NCI-H1436 treated with DMSO at 0.1 percent for 48 hours (cell line): ENCODE measurements at places on chromosomes 2 and 18.

DNA sequence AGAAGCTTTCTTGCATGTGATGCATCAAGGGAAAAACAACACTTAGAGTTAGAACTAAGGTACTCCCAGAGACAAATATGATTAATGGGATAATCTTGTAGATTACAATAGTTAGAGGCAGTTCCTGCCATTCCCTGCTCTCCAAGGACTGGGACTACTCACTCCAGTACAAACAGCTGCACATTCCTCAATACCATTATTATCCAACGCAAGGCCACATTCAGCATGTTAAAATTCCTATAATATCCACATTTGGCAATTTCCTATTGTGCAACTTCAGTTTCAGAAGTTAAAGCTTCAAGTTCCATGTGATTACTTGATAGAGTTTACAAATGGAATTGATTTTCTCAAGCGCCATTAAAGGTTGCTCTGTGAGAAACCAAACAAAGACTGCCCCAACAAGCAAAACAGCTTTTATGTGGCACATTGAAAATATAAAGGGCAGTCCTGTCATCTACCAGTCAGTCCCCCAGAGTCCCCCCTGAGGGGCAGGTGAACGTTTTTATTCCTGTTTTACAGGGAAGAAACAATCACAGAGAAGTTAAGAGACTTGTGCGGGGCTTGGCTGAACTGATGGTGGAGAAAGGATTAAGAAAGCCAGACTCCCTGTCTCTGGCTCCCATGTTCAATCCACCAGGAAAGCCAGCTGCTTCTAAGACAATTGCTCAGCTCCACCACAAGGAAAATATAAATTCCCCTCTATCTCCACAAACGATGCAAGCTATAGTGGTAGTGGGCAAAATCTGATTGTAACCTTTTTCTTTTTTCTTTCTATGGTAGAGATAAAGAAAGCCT lies 72.6 kb downstream of the TXNL1 start:
- no peak for DNase-seq

DNA sequence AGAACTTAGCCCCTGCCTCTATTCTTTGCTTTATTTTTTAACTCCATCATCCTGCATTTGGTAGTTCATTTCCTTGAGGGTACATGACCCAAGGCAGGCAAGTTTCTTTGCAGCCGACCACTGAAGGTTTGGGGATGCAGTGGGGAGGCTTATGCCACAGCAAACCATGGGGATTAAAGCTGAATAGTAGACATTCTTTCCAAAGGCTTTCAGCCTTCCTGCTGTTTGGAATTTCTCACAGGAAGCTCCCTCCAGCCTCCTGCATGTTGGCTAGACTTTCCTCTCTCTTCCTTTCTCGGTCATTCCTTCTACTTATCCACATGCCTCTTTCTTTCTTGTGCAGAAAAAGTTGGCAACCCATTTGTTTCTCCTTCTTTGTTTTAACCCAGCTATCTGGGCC lies 77.3 kb downstream of the SOCS6 start:
- DNase-seq: no peak

- no peak for DNase-seq
Observed at GRCh38 chr2:68435615-68436014, 31.5 kb downstream of the FBXO48 start.

DNA sequence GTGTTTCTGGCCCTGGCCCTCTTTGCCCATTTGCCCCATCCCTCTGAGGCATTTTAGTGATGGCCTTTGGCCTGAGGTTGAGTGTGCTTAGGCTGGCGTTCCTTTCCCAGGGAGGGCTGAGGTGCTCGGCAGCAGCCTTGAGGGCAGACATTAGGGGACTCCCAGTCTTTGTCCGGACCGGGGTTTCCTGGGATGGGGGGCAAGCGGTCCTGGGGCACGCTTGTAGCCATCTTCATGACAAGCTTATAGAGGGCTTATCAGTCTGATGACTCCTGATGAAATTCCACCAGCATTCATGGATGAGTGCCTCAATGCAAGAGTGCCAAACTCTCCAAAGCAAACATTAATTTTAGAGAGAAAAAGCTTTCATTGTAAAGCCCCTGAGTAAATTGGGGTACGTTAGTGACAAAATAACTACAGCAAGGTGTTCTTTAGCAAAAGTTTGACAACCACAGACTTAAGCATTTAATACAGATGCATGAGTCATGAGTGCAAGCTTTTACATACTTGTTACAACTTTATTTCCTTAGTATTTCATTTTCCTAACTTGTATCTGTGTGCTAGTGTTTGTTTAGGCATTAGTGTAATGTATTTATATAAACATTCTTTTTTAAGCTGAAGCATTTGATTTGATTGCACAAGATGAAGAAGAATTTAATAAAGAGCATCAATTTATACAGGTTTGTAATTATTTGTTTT lies 45.6 kb downstream of the CEP192 start:
- no peak for DNase-seq

DNA sequence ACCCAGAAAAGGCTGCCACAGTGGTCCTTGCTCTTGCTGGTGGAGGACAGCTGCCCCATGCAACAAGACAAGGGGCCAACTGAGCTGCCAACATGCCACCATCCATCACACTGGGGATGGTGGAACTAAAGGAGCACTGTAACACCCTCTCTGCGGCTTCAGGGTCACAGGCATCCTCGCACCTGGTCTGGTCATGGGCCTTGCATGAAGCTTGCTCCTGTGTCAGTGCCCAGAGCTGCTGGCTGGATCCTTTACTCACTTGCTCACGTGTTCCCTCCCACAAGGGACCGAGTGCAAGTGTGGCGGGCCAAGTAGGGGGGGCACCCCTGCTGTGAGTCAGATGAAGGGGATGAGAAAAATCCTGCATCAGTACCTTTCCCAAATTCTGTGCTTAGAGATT lies 972.3 kb upstream of the DDX18 start:
- no peak for DNase-seq

DNA sequence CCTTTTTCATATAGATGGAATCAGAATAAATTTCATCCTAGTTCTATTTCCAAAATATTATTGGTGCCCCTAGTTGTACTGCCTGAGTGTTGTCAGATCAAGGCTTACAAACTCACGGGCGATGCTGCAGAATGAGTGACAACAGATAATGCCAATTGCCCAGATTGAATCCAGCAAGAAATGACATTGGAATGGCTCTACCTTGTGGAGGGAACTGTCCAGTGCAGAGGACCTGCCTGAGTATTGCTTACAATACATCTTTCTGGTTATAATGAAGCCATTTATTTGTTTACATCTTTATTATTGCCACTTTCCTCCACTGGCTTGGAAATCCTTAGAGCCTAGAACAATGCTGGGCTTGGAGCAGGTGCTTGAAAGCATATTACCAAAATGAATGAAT lies 7.8 kb upstream of the IL1R2 start:
- DNase-seq: no peak

DNA sequence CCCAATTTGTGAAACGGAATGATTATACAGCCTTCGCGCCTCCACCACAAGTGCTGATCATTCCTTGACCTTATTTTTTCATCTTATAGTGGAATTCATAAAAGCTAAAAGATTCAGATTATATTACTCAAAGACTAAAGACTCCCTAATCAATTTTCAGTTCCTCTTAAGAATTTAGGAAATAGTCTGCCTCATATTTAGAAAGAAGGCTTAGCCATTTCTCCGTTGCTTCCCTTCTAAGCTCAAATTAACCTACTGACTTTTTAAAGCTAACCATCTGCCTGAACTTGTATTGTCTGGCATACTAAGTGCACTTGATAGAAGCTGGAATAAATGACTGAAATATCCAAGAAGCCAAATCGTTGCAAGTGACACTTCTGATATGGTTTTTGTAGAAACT lies 44.7 kb downstream of the HNRNPLL start:
- DNase-seq: no peak

GRCh38 chr2:38298539-38298938 lies 78.5 kb downstream of the ATL2 start:
- no peak for DNase-seq

DNA sequence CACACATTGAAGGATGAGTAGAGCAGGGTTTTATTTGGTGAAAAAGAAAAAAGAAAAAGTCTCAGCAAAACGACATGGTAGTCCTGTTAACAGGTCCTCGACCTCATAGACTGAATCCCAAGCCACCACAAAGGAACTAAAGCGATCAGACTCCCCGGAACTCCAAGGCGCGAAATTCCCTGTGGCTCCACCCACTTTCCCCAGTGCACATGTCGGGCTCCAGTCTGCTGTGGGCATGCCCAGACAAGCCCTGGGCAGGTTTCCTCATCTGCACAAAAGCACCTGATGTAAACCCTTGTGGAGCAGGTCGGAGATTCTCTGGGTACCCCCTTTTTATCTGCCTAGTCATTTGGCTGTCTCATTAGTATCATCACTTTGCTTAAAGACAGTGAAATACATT lies 170.7 kb upstream of the FSIP2 start:
- DNase-seq: no peak

DNA sequence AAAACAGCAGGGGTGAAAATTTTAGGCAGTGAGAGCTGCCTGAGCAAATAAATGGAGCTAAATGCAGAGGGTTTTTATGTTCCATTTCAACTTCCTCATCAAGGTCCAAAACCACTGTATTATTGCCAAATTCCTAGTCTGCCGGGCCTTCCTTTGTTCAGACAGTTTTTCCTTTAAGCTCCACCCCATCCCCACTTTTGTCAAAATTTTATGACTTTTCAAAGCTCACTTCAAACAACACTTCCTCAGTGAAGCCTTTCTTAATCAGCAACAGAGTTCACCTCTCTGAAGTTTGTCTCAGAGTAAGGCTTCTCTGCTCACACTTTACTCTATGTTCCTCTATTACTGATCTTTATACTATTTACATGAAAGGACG lies 81.3 kb downstream of the CERKL start:
- DNase-seq: no peak

- no peak for DNase-seq
Observed at GRCh38 chr2:231132129-231132528, 7.3 kb upstream of the HTR2B start.

DNA sequence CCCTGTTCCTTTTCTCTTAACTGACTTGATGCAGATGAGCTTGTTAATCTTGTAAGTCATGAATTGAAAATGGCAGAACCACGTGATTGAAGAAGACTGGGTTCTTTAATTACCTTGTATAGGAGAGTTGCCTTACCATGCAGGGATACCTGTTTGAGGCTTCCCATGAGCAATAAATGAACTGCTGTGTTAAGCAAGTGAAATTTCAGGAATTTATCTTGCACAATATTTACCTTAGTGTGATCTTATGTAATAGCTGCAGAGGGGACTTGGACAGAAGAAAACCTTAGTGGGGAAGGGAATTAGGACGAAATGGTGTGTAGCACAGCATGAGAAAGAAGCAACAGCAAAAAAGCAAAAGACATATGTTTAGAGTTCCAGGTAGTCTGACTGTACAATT lies 384.0 kb upstream of the TMEFF2 start:
- DNase-seq: no peak

GRCh38 chr2:36556842-36557241 lies 41.1 kb downstream of the FEZ2 start:
- DNase-seq: no peak

- no peak for DNase-seq
Observed at GRCh38 chr2:127174136-127174535, 46.0 kb downstream of the CYP27C1 start.

GRCh38 chr2:239626961-239627592 lies 226.3 kb upstream of the HDAC4 start:
- DNase-seq: no peak

GRCh38 chr2:27212626-27213471 lies 781 bp upstream of the SLC5A6 start:
- DNase-seq: no peak

DNA sequence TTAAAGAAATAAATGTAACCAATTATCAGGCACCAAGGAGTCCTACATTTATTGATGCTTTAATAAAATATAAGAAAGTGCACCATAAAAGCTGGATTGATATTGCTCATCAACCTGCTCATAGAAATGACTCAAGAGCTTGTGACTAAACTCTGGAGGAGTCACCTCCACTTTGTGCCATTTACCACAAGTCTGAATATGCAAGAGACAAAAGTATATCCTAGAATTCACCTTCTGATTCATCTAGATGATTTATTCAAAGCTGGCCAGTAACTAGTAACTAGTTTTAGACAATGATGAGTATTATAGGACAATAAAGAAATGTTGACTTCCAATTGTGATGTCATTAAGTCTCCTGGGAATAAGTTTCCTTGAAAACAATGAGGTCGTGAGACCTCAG lies 146.0 kb upstream of the SOX11 start:
- no peak for DNase-seq

- no peak for DNase-seq
Observed at GRCh38 chr2:163157891-163158496, 319.4 kb upstream of the KCNH7 start.

- no peak for DNase-seq
Observed at GRCh38 chr2:5203134-5203755, 488.9 kb upstream of the SOX11 start.

- DNase-seq: no peak
Observed at GRCh38 chr2:51368250-51368649, 336.3 kb upstream of the NRXN1 start.

GRCh38 chr2:18356676-18357075 lies 203.8 kb downstream of the RDH14 start:
- DNase-seq: no peak

DNA sequence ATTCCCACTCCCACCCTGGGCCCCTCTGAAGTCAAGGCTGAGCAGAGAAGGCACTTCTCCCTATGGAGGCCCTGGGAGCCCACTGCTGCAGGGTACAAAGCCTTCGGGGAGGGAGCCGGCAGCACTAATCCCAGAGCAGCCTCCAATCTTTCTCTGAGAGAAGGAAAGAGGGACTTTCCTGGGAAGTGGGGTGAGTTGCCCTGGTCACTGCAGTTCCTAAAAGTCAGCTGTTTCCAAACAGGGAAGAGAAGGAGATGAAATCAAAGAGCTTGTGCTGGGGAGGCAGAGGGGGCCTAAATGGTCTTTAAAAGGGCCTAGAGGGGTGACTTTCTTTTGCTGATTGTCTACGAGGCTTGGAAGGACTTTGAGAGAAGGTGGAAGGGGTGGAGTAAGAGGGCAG lies 264.7 kb downstream of the TNS1 start:
- DNase-seq: no peak

- no peak for DNase-seq
Observed at GRCh38 chr2:97979904-97980303, 15.8 kb downstream of the TMEM131 start.

DNA sequence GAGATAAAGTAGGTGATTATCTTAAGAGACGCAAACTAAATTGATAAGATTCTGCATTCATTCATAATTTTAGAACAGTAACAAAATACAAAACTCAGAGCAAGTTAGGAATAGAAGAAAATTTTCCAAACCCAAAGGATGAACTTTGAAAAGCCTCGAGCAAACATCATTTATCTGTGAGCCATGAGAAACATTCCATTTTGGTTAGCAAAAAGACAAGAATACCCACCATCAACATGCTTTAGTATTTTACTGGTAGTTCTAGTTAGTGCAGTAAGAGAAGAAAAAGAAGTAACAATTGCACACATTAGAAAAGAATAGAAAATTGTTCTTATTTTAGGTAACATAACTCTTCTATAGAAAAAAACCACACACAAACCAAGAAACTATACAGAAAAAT lies 291.3 kb upstream of the TCF4 start:
- DNase-seq: no peak
